ENCODE measurements at places on chromosomes 6 and 20. TPM values are rescaled to one million over a fixed set of nuclear protein-coding genes. Genes with fewer than 3 reads are reported as not detected.

MAS1 gene
- not detected for total RNA-seq

TUBB2A gene
- 81.5 TPM for total RNA-seq

KIAA0408 gene
- total RNA-seq, result 5.1 TPM

TNF gene
- total RNA-seq, result 0.35 TPM

KIAA1755 gene
- 4.2 TPM for total RNA-seq

SLC22A16 gene
- total RNA-seq, result 1.2 TPM

WFDC10B gene
- total RNA-seq, result not detected

CALHM4 gene
- not detected for total RNA-seq

GPR6 gene
- total RNA-seq, result not detected

BHLHE23 gene
- not detected for total RNA-seq

ESR1 gene
- 3.5 TPM for total RNA-seq

TRDN gene
- 33.7 TPM for total RNA-seq

FRK gene
- 9.6 TPM for total RNA-seq

TCF15 gene
- total RNA-seq, result 2.0 TPM

IRAK1BP1 gene
- total RNA-seq, result 11.6 TPM

KLC4 gene
- 43.6 TPM for total RNA-seq

PPP1R3G gene
- total RNA-seq, result 5.0 TPM

KCNK15 gene
- 0.23 TPM for total RNA-seq

CLPSL1 gene
- not detected for total RNA-seq

MCM9 gene
- 24.1 TPM for total RNA-seq

OOEP gene
- not detected for total RNA-seq

RNF39 gene
- not detected for total RNA-seq

Measured in metanephros (tissue), 2 donors.